ENCODE measurements at places on chromosomes 16 and 17. TPM values are rescaled to one million over a fixed set of nuclear protein-coding genes. Genes with fewer than 3 reads are reported as not detected.

GRCh38 chr17:47810200-47810821 lies 11.3 kb downstream of the OSBPL7 start:
- peak; percentile 41 for DNase-seq

- no peak for DNase-seq
These were observed 1.2 kb downstream of the MMP2 start for GRCh38 chr16:55480228-55480655.

GRCh38 chr16:17194190-17194780 lies 276.5 kb downstream of the XYLT1 start:
- DNase-seq, result peak; percentile 40

GRCh38 chr16:30184891-30185682 lies 1.7 kb downstream of the CORO1A start:
- DNase-seq, result no peak

- peak; percentile 0 for DNase-seq
These were observed 99.9 kb downstream of the EFCAB13 start for GRCh38 chr17:47423406-47424295.

GRCh38 chr16:22385196-22385595 lies 10.8 kb upstream of the CDR2 start:
- no peak for DNase-seq

DNA sequence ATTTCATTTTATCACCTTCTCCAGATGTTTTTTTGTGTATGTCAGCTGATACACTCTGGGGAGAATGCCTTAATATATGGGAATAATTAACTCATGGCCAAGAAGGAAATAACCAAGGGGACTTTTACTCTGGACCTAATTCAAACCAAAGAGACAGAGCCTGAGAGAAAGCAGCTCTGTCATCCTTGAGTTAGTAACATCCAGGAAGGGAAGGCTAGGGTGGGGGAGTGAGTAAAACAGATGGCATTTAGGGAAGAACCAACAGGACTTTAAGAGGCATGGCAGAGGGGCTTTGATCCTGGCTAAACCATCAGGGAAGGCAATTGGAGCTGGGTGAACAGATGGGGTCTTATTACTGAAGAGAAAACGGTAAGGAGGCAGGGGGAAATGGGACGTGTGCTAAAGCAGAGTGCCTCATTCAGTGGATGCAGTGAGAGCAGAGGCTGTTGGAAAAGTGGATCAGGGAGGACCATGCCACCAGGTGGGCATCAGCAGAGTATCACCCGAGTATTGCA lies 2.5 kb upstream of the SMPD3 start:
- DNase-seq, result no peak

- DNase-seq, result no peak
These were observed 1013.8 kb upstream of the EEF2KMT start for GRCh38 chr16:6111390-6111789.

- no peak for DNase-seq
These were observed 27.4 kb downstream of the IRF8 start for GRCh38 chr16:85926370-85926769.

ABCA9 gene
- not detected for polyA plus RNA-seq

FAAP100 gene
- 19.2 TPM for polyA plus RNA-seq

NPW gene
- not detected for polyA plus RNA-seq

NGFR gene
- 0.37 TPM for polyA plus RNA-seq

RIPOR1 gene
- 6.1 TPM for polyA plus RNA-seq

KRTAP1-1 gene
- polyA plus RNA-seq, result not detected

HS3ST6 gene
- polyA plus RNA-seq, result not detected

CDH1 gene
- 0.94 TPM for polyA plus RNA-seq
